NCI-H1694 treated with DMSO at 0.1 percent for 48 hours (cell line): ENCODE measurements at places on chromosomes 11 and 22.

DNA sequence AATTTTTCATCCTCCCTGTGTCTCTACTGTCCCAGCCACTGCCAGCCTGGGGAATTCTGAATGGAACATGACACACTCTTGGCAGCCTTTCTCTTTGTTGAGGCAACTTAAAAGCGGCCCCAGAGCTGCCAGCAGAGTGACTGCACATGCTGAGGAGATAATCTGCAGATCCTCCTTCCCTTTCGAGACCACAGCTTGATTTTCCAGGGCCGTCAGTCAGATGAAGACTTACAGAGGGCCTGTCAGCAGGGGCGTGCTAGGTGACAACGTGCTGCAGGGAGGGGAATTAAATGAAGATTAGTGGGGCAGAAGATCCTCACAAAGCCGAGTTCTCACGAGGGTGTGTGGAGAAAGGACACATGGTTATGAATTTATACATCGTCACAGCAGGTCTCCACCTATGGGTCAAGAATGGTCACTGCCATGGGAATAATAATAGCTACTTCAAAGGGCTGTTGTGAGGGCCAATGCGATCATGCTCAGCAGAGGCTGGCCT lies 193.5 kb upstream of the PITPNB start:
- DNase-seq, result no peak

DNA sequence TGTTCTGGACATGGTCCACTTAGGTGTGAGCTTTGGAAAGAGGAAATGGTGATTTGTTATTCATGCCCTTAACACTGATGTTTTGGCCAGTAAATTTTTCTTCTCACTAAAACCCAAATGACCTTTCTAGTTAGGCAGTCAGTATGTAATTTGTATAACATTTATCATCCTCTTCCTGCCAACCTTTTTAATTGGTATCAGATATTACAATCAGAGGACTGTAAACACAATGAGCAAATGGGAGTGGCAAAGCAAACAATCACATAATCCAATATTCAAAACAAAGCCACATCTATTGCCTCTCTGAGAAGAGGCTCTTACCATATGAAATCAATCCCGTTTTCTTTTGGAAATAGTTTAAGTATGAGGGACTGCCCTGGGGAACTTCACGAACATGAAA lies 49.1 kb downstream of the BBOX1 start:
- DNase-seq, result no peak

- no peak for DNase-seq
Measured at GRCh38 chr11:26522912-26523610, 49.0 kb downstream of the MUC15 start.

DNA sequence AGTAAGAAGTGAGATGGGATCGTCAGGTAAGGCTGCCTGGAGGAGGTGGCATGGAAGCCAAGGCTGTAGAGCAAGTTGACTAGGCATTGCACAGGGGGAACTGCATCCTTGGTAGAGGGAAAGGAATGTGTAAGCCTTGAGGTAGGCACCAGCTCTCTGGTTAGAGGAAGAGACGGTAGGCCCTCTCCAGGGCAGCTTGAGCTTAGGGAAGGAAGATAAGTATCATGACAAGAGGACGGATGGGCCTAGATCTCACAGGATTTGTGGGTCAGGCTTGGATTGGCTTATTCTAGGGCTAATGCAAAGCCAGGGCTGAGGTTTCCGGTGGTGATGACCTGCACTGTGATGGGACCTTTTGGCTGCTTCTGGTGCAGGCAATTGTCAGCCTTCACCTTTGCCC lies 1035.8 kb downstream of the TBC1D22A start:
- DNase-seq, result no peak

DNA sequence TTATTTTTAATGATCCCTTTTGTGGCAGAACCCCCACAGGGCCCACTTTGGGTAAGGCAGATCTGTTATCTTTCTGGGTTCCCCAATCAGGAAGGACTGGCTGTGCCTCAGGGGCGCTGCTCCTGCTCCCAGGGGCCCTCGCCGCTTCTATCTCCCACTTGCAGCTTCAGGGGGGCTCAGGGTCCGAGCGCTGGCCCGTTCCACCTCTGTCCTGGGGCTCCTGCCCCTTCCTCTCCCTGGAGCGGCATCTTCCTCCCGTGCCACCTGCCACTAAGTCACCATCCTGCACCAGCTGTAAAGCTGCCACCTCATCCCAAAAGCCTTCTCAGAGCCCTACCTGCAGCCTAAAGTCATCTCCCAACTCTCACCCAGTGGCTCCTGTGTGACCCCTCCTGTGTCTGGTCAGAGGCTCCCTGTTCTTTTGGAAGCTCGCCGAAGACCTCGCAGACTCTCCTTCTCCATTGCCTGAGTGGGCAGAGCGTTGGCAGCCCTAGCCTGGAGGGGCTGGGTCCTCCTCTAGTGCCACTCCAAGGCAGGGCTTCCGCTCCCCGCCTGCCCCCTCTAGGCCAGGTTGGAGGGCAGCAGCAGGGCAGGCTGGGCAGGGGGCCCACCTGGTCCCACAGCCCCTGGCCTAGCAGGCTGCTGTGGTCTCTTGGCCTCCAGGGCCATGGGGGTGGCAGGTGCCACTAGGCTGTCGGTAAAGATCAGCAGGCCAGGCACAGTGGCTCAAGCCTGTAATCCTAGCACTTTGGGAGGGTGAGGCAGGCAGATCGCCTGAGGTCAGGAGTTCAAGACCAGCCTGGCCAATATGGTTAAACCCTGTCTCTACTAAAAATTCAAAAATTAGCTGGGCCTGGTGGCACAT lies 106.7 kb downstream of the MORC2 start:
- no peak for DNase-seq

DNA sequence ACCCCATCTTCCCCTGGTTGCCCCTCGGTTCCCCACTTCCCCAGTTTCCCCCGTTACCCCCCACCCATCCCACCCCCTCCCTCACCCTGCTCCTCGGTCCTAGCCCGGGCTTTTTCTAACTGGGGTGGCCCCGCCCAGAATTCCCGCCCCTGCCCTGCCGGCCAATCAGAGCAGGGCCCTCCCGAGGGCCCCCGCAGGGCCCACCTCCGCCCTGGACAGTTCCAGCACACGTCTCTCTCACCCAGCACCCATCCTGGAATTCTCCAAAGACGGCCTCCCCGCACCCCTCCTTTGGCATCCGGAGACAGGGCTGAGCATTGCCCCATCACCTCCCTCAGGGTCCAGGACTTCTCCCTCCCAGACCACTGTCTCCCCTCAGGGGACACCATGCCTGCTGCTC lies at the start of gene H19:
H19 (minus strand) TSS at position 88 of the 400 bp plus-strand sequence.
- DNase-seq, result no peak

DNA sequence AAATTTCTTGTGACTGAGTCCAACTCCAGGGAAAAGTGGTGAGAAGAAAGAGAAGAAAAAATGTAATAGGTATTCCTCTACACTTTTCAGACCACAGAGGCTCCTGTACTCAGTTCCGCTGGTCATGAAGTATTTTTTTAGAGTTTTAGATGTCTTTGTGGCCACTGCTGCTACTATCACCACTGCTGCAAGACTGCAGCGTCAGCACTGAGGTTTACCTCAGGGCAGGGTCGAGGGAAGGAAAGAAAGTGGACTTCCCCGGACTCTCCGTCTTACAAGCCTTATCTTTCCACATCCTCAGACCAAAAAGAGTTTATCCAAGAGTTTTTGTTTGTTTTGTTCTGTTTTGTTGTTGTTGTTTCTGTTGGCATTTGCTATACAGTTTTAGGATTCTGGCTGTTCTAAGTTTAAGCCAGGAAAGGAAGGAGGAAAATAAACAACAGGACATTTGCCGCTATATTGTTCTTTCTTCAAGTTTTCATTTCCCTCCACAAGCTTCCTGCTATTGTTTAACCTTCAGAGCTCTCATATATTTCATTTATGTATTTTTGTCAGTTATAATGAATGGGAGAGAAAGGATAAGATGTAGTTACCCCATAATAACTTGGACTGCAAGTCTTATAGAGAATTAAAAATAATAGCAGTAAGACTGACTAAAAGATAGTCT lies 919.3 kb downstream of the NTM start:
- no peak for DNase-seq

- DNase-seq, result no peak
Measured at GRCh38 chr11:118238929-118239328, 13.2 kb downstream of the MPZL3 start.

GRCh38 chr11:26021017-26021416 lies 310.9 kb upstream of the ANO3 start:
- no peak for DNase-seq

DNA sequence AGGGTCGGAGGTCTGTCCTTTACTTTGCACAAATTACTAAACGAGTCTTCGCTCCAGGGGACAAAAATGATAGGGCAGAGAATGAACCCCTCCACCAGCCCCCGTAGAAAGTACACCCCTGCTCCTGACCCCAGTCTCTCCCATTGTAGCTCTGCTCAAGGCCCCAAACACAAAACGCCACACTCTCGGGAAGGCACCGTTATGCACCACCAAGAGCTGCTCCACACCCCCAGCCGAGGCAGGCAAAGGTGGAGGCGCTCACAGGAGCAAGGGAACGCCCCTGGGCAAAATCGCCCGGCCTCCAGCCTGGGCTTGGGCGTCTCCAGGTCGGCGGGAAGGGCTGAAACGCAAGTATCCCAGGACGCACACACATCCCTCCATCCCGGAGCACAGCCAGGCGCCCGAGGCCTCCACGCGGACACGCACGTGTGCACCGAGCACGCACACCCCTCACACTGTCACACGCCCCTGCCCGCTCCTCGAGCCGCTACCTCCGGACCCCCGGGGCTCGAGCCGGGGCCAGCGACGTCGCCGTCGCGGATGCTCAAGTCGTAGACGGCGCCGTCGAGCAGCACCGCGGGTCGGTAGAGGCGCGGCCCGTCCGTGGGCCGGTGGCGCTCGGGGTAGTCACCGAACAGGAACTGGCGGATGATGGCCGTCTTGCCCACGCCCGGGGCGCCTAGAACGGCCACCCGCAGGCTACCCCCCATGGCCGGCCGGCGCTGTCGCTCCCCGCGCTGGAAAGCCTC lies 786 bp downstream of the RASL10A start:
- no peak for DNase-seq

DNA sequence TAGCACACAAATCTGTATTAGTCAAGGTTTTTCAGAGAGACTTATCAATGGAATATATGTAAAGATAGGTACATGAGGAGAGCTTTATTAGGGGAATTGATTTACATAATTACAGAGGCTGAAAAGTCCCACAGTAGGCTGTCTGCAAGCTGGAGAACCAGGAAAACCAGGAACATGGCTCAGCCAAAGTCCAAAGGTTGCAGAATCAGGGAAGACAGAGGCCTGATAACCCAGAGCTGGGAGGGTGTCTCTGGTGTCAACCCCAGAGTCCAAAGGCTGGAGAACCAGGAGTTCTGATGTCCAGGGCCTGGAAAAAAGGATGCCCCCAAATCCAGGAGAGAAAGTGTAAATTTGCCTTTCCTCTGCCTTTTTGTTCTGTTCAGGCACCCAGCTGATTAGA lies 16.3 kb upstream of the OR5F1 start:
- no peak for DNase-seq

DNA sequence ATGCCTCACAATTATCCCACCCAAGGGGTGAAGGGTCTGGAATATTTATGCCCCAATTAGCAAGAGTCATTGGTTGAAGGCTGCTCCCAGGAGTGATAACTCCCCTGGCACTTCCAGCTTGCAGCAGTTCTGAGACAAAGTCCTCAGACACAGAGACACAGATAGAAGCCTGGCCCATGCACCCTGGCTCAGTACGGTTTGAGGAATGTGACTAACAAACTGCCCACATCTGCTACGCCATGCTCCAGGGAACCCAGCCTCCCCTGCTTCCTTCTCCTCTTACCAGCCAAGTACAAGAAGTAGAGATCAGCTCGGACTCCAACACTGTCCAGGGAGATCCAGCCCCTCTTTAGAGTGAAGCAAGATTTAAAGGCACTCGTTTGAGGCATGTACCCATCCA lies 48.5 kb upstream of the BMAL1 start:
- DNase-seq, result no peak

DNA sequence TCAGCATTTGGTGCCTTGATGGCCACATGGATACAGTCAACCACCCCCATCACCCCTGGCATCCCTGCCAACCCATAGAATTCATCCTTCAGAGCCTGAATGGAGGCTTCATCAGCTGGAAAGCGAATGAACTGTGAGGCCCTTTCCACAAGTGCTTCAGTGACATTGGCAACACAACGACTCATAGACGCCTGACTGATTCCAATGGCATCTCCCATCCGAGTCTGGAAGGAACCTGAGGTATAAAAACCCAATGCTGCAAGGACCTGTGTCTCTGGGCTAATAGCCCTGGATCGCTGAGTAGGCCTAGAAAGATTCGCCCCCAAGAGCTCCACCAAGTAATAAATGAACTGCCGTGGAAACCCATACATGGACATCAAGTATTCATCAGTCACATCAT lies 1.3 kb downstream of the HARBI1 start:
- DNase-seq, result no peak

GRCh38 chr11:109222761-109223160 lies 199.2 kb upstream of the C11orf87 start:
- DNase-seq, result no peak

- DNase-seq, result peak; percentile 14
Measured at GRCh38 chr11:111604392-111605009, 2.3 kb downstream of the SIK2 start.

- DNase-seq, result no peak
Measured at GRCh38 chr11:117457031-117457785, 129.6 kb downstream of the CEP164 start.

DNA sequence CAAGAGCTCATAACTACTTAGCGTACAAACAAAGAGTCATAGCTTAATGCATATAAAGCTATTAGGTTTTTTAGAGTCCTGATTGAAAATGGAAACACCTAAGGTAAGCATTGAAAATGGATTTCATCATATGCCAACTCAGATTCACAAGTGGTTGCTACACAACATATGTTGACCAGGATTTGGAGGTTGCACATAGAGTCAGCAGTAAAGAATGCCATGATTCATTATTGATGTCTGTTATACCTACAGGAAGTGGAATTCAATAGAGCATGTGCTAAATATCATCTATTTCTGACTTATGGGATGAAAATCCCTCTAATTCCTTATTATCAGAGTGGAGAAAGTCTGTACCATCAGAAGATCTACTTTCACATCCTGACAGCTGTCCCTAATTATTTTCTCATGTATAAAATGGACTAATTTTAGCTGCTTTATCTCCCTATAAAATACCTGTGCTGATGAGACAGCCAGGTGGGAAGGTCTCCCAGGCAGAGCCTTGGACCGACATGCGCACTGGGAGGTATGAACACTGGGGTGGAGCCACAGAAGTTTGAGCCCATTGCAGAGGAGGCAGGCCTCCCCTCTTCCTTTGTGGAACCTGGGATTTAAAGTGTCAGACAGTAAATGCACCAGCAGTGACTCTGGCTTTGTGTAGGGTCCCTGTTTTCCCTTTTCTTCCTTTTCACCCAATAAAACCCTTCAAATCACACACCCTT lies 204.2 kb downstream of the AASDHPPT start:
- DNase-seq, result no peak

GRCh38 chr11:72548463-72548862 lies 114.1 kb upstream of the CLPB start:
- DNase-seq, result no peak

DNA sequence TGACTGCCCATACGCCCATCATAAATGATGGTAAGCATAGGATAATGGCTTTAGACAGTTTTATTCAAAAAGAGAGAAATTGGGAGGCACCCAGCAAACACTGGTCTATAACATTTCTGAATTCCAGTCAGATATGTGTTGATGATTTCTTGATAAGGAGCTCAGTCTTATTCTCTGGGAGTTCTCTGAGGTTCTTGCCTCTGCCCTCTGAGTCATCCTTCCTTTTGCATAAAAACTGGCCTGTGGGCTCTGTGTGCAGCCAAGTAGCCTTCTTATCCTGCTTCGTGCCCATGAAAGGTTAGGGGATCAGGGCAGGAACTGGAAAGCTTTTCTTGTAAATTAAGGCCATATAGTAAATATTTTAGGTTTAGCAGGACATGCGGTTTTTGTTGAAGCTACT lies 48.9 kb downstream of the FAR1 start:
- DNase-seq, result no peak

- no peak for DNase-seq
Measured at GRCh38 chr11:73221996-73222395, 3.9 kb downstream of the P2RY2 start.

- no peak for DNase-seq
Measured at GRCh38 chr22:38432264-38432663, 22.7 kb downstream of the KCNJ4 start.
